ENCODE measurements at places on chromosomes 4 and X. TPM values are rescaled to one million over a fixed set of nuclear protein-coding genes. Genes with fewer than 3 reads are reported as not detected.

TEX13C gene
- total RNA-seq = not detected

IL2 gene
- total RNA-seq = not detected

HMGB3 gene
- total RNA-seq = 39.1 TPM

FMR1NB gene
- not detected for total RNA-seq

MAGEA9B gene
- not detected for total RNA-seq

NEXMIF gene
- 1.4 TPM for total RNA-seq

ERCC6L gene
- 1.6 TPM for total RNA-seq

KIT gene
- total RNA-seq = 4.1 TPM

PLK4 gene
- 7.8 TPM for total RNA-seq

FRAS1 gene
- total RNA-seq = 1.8 TPM

PHOX2B gene
- total RNA-seq = 0.73 TPM

MEPE gene
- not detected for total RNA-seq

CD99L2 gene
- total RNA-seq = 11.3 TPM

CCDC110 gene
- 2.1 TPM for total RNA-seq

CT47B1 gene
- total RNA-seq = not detected

STK32B gene
- total RNA-seq = 0.40 TPM

MTTP gene
- total RNA-seq = not detected

CYP4V2 gene
- total RNA-seq = 49.5 TPM

BMX gene
- total RNA-seq = 2.2 TPM

PABPC4L gene
- total RNA-seq = 0.39 TPM

FGD1 gene
- total RNA-seq = 2.9 TPM

ASB12 gene
- total RNA-seq = 0.34 TPM

CNGA1 gene
- total RNA-seq = 4.0 TPM

STS gene
- 13.7 TPM for total RNA-seq

FGF5 gene
- total RNA-seq = 0.28 TPM

Measured in left colon (tissue), 2 donors.